ENCODE measurements at places on chromosomes 12 and 14.

- no peak overlapping the region for H3K4me3 ChIP-seq
- no peak overlapping the region for H3K27ac ChIP-seq
- no peaks in the 10 kb centered on the region for H3K4me1 ChIP-seq
- no peaks in the 10 kb centered on the region for H3K36me3 ChIP-seq
- DNase-seq, result no peak
These were observed 81.5 kb downstream of the SLC38A4 start for GRCh38 chr12:46744283-46744682.

DNA sequence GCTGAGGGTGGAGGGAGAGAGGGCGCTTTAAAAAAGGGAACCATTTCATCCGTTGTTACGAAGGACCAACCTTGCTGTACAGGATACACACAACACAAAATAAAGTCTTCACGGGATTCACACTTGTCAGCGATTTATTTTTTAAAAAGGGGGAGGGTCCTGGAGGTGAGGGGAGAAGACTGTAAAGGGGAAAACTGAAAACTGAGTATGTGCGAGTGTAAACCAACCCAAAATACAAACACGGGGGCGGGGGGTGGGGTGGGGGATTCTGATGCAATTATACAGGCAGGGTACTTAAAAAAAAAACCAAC, 499 bp upstream of the PRKAG1 start:
- peak overlapping the region; percentile 96 for H3K4me3 ChIP-seq
- H3K36me3 ChIP-seq, result peaks cover 8% of the 10 kb centered on the region
- peaks cover 31% of the 10 kb centered on the region for H3K4me1 ChIP-seq
- peak overlapping the region; percentile 98 for H3K27ac ChIP-seq

GRCh38 chr12:100201604-100202423, 1.2 kb downstream of the ACTR6 start:
- no peak for DNase-seq
- peaks cover 7% of the 10 kb centered on the region for H3K4me1 ChIP-seq
- peaks cover 5% of the 10 kb centered on the region for H3K27me3 ChIP-seq
- peak overlapping the region; percentile 97 for H3K4me3 ChIP-seq

DNA sequence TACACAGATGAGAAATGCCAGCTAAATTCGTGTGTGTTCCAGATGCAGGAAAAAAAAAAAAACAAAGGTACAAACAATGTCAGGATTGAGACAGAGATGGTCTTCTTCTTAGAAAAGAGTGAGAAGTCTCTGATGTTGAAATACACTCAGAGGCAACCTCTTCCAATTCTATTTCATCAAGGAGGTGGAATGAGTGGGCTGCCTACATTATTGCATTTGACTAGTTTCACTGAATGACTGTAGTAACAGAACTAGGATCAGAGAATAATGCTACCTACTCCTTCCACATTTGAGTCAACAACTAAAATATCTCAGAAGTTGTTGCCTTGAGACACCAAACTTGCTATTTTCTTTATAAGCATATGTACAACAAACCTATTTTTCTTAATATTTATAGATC, 1332.2 kb upstream of the FLRT2 start:
- H3K27ac ChIP-seq, result no peak overlapping the region
- H3K27me3 ChIP-seq, result no peaks in the 10 kb centered on the region
- DNase-seq, result no peak
- peaks cover 4% of the 10 kb centered on the region for H3K4me1 ChIP-seq
- H3K4me3 ChIP-seq, result no peak overlapping the region

GRCh38 chr12:83040339-83040738, 353.6 kb downstream of the TMTC2 start:
- no peak overlapping the region for H3K4me3 ChIP-seq
- H3K36me3 ChIP-seq, result peaks cover 3% of the 10 kb centered on the region
- H3K27me3 ChIP-seq, result no peaks in the 10 kb centered on the region
- no peak overlapping the region for H3K27ac ChIP-seq
- DNase-seq, result no peak

DNA sequence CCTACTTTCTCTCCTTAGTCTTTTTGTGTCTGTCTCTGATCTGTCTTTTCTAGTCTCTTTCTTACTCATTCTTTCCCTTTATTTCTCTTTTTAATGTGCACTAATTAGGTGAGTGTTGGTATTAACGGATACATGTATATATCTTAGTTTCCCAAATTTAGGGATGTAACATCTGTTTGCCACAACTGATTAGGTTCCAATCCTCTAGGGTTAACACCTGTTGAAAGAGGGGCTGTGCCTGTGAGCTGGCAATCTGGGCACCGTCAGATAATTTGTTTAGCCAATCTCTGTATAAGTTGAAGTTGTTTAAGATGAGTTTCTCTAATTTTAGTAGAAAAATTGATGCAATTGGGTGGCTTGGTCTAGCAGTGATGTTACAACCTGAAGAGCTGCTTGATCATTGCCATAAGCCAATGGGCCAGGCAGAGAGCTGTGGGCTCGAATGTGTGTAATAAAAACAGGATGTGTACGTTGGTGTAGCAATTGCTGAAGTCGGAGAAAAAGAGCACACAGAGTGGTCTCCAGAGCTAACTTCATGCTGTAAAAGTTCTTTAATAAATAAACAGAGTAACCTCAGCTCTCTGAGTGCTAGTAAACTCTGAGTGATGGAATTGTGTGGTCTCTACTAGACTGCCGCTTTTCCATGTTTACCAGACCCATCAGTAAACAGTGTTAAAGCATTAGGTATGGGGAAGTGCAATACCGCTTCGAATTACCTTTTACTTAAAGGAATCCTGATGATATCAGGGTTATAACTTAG, 18.3 kb upstream of the LYZ start:
- peak overlapping the region; percentile 67 for H3K4me3 ChIP-seq
- peaks cover 14% of the 10 kb centered on the region for H3K4me1 ChIP-seq
- no peak overlapping the region for H3K27ac ChIP-seq
- peaks cover 16% of the 10 kb centered on the region for H3K27me3 ChIP-seq

DNA sequence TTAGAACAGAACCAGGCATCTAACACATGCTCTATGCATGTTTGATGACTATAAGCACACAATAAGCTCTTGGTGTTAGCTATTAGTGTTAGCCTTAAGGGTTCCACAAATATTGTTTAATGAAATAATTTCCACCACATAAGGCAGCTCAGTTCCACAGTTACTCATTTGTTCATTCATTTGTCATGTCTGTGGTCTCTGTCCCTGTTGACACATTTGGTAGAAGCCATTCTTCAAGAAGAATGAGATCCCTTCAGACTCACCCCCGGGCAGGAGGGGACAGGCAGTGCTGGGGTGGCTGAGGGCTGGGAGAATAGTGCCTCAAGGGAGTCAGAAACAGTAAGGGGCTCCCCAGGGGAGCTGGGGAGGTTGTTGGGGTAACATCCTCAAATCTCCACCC, 3.7 kb upstream of the FAIM2 start:
- H3K27ac ChIP-seq, result no peak overlapping the region
- peaks cover 34% of the 10 kb centered on the region for H3K27me3 ChIP-seq
- H3K4me3 ChIP-seq, result no peak overlapping the region
- H3K4me1 ChIP-seq, result peaks cover 32% of the 10 kb centered on the region
- no peaks in the 10 kb centered on the region for H3K36me3 ChIP-seq

DNA sequence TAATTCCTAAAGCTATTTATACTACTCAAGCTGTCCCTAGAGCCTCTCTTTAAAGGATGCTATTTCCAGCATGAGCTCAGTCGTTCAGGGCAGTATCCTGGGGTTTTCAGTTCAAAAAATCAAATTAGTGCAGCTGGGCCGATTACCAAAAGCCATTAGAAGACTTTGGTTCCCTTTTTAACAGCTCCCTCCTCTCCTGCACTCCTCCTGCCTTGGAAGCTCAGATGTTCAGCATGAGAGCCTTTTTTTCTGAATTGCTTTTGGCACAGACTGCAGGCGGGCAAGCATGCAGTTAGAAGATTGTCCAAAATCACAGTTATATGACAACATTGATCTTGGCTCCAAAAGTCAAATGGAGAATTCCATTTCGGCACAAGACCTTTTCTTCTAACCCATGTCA, 179.6 kb downstream of the SLC35F4 start:
- H3K36me3 ChIP-seq, result no peaks in the 10 kb centered on the region
- peaks cover 7% of the 10 kb centered on the region for H3K27me3 ChIP-seq
- no peak overlapping the region for H3K4me3 ChIP-seq
- H3K4me1 ChIP-seq, result no peaks in the 10 kb centered on the region
- no peak for DNase-seq
- H3K27ac ChIP-seq, result no peak overlapping the region

- DNase-seq, result no peak
- no peak overlapping the region for H3K4me3 ChIP-seq
These were observed 76.4 kb upstream of the FOXG1 start for GRCh38 chr14:28690029-28690692.

DNA sequence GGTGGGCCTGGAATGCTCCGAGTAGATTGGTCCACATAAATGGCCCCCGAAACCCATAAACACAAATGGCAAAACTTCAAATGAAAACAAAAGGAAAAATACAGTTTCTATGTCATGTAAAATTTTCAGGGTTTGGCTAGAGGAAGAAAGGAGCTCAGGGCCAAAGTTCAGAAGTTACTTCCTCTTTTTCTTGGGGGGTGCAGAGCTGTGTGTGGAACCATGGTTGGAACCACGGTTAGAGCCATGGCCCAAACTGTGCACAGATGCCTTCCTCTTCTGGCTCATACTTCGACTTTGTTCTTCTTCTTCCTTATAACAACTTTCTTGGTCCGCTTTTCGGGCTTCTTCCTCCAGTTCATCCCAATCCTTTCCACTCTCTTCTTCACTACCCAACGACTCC, 51.7 kb downstream of the MGST1 start:
- DNase-seq, result no peak
- H3K27ac ChIP-seq, result no peak overlapping the region
- H3K27me3 ChIP-seq, result no peaks in the 10 kb centered on the region

GRCh38 chr14:56098021-56098420, 20.2 kb upstream of the PELI2 start:
- no peak for DNase-seq
- H3K27me3 ChIP-seq, result no peaks in the 10 kb centered on the region
- H3K4me1 ChIP-seq, result peaks cover 24% of the 10 kb centered on the region

DNA sequence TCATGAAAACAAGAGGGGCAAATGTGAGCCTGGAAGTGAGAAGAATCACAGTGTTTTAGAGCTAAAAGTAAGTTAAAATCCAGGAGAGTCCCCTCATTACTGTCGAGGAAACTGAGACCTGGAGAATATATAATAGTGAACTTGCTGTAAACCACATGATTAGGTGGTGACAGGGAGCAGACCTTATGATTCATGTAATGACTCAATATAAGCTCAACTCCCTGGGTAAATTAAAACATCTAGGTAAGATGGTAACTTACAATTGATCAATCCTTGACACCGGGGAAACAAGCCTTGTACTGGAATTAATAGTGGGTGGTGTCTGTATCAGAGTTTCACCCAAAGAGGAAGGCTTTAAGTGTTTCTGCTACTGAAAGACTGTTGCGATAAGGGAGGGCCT, 269.3 kb downstream of the SNAPC1 start:
- peaks cover 5% of the 10 kb centered on the region for H3K27me3 ChIP-seq
- H3K27ac ChIP-seq, result no peak overlapping the region
- DNase-seq, result no peak
- no peak overlapping the region for H3K4me3 ChIP-seq
- H3K4me1 ChIP-seq, result no peaks in the 10 kb centered on the region

DNA sequence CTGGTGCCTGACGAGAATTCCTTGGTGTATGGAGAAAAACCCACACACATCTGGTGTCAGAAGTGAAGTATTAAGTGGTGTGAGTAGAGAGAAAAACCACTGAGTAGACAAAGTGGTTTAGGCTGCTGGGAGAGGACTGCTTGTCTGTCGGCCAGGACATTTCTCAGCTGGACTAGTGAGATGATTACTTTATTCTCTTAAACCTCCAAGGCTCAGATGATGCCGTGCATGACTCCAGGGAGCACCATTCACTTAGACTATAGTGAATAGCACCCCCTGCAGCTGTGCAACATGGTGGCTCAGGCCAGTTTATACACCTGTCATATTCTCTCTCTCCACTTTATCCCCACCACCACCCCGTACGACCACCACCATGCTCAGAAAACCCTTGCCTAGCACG, 28.5 kb upstream of the NFYB start:
- H3K4me1 ChIP-seq, result no peaks in the 10 kb centered on the region
- DNase-seq, result no peak
- no peak overlapping the region for H3K27ac ChIP-seq
- H3K27me3 ChIP-seq, result no peaks in the 10 kb centered on the region
- no peak overlapping the region for H3K4me3 ChIP-seq

GRCh38 chr14:45947830-45948229, 694.8 kb upstream of the MIS18BP1 start:
- H3K4me1 ChIP-seq, result no peaks in the 10 kb centered on the region
- DNase-seq, result no peak
- no peak overlapping the region for H3K4me3 ChIP-seq
- no peaks in the 10 kb centered on the region for H3K36me3 ChIP-seq
- H3K27ac ChIP-seq, result no peak overlapping the region

GRCh38 chr14:53153702-53154112, 584 bp upstream of the DDHD1 start:
- H3K4me1 ChIP-seq, result peaks cover 17% of the 10 kb centered on the region
- H3K27me3 ChIP-seq, result no peaks in the 10 kb centered on the region
- peak overlapping the region; percentile 88 for H3K27ac ChIP-seq
- peak overlapping the region; percentile 93 for H3K4me3 ChIP-seq
- no peak for DNase-seq
- no peaks in the 10 kb centered on the region for H3K36me3 ChIP-seq

GRCh38 chr12:4766445-4766844, 46.2 kb downstream of the GALNT8 start:
- H3K27ac ChIP-seq, result no peak overlapping the region
- H3K4me3 ChIP-seq, result no peak overlapping the region
- H3K27me3 ChIP-seq, result peaks cover 24% of the 10 kb centered on the region
- H3K36me3 ChIP-seq, result no peaks in the 10 kb centered on the region

GRCh38 chr12:11922361-11922760, 148.4 kb upstream of the BCL2L14 start:
- H3K4me3 ChIP-seq, result no peak overlapping the region
- H3K27me3 ChIP-seq, result peaks cover 20% of the 10 kb centered on the region
- H3K4me1 ChIP-seq, result peaks cover 4% of the 10 kb centered on the region
- no peaks in the 10 kb centered on the region for H3K36me3 ChIP-seq
- peak overlapping the region; percentile 21 for H3K27ac ChIP-seq
- DNase-seq, result no peak

- no peak overlapping the region for H3K27ac ChIP-seq
- no peaks in the 10 kb centered on the region for H3K36me3 ChIP-seq
- H3K4me1 ChIP-seq, result peaks cover 24% of the 10 kb centered on the region
- no peak overlapping the region for H3K4me3 ChIP-seq
- DNase-seq, result no peak
These were observed 26.9 kb downstream of the TBX3 start for GRCh38 chr12:114656906-114657596.

GRCh38 chr14:40362856-40363255, 930.6 kb upstream of the FBXO33 start:
- H3K36me3 ChIP-seq, result no peaks in the 10 kb centered on the region
- H3K27ac ChIP-seq, result no peak overlapping the region
- H3K4me3 ChIP-seq, result no peak overlapping the region
- H3K27me3 ChIP-seq, result no peaks in the 10 kb centered on the region

Measured in type B pancreatic cell (in vitro differentiated cells).